ENCODE measurements at places on chromosomes 3 and 15. TPM values are rescaled to one million over a fixed set of nuclear protein-coding genes. Genes with fewer than 3 reads are reported as not detected.

- DNase-seq, result no peak
Observed at GRCh38 chr15:89877083-89877425, 16.7 kb downstream of the AP3S2 start.

- peak; percentile 1 for DNase-seq
Observed at GRCh38 chr15:78810362-78811123, 721 bp downstream of the ADAMTS7 start.

GRCh38 chr3:35633332-35634124 lies 5.8 kb upstream of the ARPP21 start:
- DNase-seq, result no peak

DNA sequence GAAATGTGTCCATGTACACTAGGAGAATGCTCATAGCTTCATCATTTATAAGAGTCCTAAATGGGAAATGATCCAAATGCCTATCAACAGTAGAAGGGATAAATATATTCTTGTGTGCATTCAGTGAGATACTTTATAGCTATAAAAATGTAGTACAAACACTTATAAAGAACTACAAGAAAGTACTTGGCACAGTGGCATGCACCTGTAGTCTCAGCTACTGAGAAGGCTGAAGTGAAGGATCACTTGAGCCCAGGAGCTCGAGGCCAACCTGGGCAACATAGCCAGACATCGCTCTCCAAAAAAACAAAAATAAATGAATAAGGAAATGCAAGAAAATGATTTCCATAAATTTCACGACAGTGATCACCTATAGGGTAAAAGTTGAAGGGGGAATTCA lies 3.6 kb upstream of the FBXL2 start:
- DNase-seq, result no peak

DNA sequence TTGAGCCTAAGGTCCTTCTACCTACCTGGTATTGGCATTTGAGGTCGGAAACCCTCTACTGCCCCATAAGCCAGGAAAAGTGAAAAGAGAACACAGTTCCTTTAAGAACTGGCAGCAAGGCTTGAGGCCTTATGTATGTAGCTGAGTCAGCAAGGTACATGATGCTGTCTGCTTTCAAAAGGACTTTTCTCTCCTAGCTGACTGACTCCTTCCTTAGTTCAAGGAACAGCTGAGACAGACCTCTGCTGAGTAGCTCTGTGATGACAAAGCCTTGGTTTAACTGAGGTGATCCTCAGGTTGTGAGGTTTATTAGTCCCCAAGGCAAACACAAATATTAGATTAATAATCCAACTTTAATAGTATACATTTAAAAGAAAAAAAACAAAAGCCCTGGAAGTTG lies 45.8 kb downstream of the ADPGK start:
- no peak for DNase-seq

- no peak for DNase-seq
Observed at GRCh38 chr15:69673291-69673881, 220.8 kb downstream of the RPLP1 start.

GRCh38 chr15:101348643-101349042 lies 53.6 kb upstream of the SNRPA1 start:
- DNase-seq, result no peak

GRCh38 chr3:45367453-45367871 lies 20.9 kb upstream of the LARS2 start:
- no peak for DNase-seq

- no peak for DNase-seq
Observed at GRCh38 chr3:114331007-114331406, 37.2 kb downstream of the TIGIT start.

GRCh38 chr3:117117188-117117936 lies 407.8 kb downstream of the TUSC7 start:
- DNase-seq, result no peak

DNA sequence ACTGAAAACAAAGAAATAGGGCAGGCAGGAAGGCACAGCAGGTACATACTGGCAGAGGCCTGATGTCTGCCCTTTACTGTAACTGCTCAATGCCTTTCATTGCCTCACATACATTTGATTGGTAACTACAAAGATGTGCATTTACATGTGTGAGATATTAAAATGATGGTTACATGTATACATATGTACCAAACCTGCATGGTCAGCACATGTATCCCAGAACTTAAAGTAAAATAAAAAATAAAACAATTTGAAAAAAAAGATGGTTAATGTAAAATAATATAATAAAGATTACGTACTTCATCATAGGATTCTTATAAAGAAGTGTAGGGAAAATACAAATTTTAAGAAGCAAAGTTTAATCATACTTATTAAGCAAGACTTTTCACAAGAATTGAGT lies 15.1 kb downstream of the SSR3 start:
- DNase-seq, result no peak

DNA sequence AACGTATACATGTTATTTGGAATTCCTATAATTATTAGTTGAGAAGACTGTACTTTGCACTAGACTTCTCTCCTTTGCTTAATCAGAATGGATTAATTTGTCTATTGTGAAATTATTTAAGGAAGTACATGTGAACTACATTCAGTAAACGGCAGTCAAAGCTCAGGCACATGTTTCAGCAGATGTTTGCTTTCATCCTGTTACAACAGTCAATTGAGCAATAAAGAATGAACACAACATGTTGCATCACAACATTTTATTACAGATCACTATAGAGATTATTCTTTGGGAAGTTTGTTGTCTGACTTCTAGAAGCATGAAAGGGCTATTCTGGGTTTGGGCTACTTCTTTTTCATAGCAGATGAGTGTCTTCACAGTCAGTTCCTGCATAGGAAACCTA lies 39.2 kb downstream of the RAB27A start:
- no peak for DNase-seq

- no peak for DNase-seq
Observed at GRCh38 chr3:12944849-12945248, 103.5 kb upstream of the RPL32 start.

DNA sequence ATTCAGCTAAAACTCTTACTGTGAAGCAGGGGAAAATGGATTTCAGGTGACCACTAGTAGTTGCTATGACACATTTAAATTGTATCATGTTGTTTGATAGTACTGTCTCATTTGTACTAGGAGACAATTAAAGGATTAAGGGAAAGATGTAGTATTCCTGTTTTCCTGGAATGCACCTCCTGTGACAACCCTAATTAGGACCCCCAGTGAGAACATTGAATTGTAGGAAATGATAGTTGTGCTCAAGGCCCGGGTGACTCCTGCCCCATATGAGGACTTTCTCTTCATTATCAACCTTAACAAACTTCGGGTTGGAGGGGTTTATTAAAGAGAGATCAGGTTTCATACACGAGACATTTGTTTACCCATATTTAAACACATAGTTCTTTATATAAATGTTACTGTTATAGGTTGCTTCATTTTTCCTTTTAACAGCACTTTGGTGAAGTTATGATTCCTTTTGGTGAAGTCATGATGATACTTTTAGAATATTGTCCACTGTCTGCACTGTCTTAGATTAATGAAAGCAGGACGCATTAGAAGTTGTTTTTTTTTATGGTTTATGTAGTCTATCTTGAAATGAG lies 392.6 kb upstream of the NAALADL2 start:
- no peak for DNase-seq

- no peak for DNase-seq
Observed at GRCh38 chr3:54633444-54634121, 294.3 kb downstream of the LRTM1 start.

GRCh38 chr15:68972201-68973065 lies 42.1 kb upstream of the NOX5 start:
- no peak for DNase-seq

- no peak for DNase-seq
Observed at GRCh38 chr3:8766148-8766547, 3.3 kb downstream of the OXTR start.

GRCh38 chr3:45280232-45280631 lies 54.1 kb upstream of the TMEM158 start:
- DNase-seq, result no peak

DNA sequence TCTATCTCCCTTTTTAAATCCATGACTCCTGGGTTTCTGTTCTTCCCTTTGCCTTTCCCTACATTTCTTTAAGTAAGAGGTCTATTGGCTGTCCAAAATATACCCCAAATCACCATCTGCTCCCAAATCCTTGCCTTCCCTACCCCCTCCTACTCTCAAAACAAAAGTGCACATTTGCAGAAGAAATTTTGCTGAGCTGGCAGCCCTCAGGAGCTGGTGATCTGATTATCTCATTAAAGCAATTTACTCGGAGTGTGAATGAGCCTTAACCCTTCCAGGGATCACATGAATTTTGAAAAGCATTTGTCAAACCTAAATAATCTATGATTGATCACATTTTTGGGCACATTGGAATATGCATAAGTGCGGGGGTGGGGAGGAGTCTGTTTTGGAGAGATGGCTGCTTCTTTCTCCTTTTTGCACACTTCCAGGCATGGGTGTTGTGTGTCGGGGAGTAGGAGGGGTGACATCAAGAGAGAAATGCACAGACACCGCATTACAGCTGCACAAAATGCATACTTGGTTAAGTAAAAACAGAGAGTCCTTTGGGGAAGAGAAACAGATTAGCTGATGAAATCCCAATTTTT lies 892.6 kb downstream of the TUSC7 start:
- no peak for DNase-seq

GRCh38 chr15:42832576-42832975 lies 88.0 kb downstream of the TTBK2 start:
- no peak for DNase-seq

DNA sequence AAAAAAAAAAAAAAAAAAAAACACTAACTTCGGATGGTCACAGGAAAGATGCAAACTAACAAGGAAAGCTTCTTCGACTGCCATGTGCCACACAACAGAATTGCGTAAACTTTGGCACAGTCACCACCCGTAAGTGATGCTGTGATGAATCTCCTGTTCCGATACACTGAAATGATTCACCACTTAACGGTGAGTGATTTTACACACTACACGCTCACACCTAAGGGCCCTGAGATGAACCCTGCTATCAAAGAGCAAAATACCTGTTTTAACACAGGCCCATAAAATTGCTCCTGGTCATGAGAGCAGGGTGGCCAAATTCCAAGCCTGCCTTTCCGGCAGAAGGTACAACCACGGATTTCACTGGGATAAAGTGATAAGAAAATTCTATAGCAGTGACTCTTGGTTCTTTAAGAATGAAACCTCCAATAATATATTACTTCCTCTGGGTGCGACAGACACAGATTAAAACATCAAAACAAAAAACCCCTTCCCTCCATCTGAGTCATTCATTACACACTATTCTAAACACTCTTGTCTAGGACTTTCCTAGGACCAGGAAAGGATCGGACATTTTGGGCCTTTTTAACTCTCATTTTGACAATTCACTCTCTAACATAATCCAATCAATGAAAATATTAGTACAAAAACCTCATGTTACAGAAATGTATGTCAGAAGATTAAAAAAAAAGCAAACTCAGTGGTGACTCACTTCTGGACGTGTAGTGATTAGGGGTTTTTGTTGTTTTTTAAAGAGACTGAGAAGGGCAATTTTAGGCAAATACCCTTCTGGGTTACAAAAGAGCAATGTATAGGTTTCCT lies 28.3 kb downstream of the LRIG1 start:
- DNase-seq, result no peak

GRCh38 chr3:27452368-27453090 lies 31.7 kb downstream of the SLC4A7 start:
- no peak for DNase-seq

- DNase-seq, result no peak
Observed at GRCh38 chr3:139199421-139200010, 144.3 kb upstream of the MRPS22 start.

- no peak for DNase-seq
Observed at GRCh38 chr15:66848686-66849392, 146.8 kb downstream of the SMAD6 start.

DNA sequence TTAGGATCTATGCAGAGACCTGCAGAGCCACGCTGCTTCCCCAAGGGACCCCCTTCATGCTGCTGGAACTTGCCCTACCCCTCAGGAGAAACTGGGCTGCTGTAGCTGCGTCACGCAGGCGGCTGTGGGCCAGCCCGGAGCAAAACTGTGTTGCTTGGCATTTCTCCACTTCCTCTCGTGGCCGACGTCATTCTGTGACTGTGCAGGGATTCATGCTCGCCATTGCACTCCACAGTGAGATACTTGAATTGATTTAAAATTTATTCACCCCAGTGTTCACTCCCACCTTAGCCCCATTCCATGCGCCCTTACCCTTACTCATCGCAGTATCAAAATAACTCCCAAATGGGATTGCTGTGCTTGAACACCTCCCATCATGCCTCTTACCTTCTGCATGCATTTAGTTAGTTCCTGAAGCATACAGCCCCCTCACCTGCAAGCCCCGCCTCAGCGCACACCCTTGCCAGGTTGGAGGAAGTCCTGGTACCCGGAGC lies 45.7 kb downstream of the TMEM44 start:
- DNase-seq, result no peak

- DNase-seq, result no peak
Observed at GRCh38 chr3:14959359-14959943, 12.1 kb downstream of the NR2C2 start.

DNA sequence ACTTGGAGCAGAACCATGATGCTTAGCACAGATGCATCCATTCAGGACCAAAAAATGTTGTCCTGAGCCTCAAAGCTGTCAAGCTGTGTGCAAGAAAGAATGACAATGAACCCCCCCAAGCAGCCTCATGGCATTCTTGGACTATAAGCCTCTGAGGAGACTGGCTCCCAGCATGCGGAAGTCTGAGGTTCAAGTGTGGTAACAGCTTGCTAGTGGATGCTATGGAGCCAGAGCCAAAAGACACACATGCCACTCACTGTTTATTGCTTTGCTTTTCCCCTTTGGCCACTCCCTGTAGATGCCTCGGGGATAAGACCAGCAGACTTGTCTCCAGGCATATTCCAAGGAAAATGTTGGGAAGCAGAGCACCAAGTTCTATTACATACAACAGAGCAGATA lies 38.2 kb upstream of the SNRK start:
- DNase-seq, result no peak

DNA sequence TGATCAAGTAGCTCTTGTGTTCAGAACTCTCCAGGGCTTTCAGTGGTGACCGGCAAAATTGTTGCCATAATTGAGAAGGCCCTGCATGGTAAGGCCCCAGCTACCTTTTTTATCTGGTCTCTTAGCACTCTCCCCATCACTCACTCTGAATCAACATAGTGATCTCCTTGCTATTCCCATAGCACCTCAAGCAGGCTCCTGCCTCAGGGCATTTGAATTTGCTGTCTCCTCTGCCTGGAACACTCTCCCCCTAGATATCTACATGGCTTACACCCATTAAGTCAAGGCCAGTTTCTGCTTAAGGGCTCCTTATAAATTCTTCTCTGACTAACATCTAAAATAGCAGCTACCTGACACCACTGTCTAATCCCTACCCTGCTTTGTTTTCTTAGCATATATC lies 3.3 kb upstream of the ARID3B start:
- DNase-seq, result no peak

Gene SLC22A14
- total RNA-seq, result not detected

Gene NEK10
- 0.36 TPM for total RNA-seq

Gene ANKDD1A
- 4.0 TPM for total RNA-seq

Gene UMPS
- total RNA-seq, result 24.8 TPM

Gene CCDC12
- total RNA-seq, result 53.3 TPM

Gene GPR160
- 44.3 TPM for total RNA-seq

Gene CHST13
- not detected for total RNA-seq
